ENCODE measurements at places on chromosomes 3 and 15. TPM values are rescaled to one million over a fixed set of nuclear protein-coding genes. Genes with fewer than 3 reads are reported as not detected.

Gene CPNE4
- 2.9 TPM for polyA plus RNA-seq

GRCh38 chr3:17733215-17733614 lies 9.2 kb downstream of the TBC1D5 start:
- peaks cover 4% of the 10 kb centered on the region for H3K36me3 ChIP-seq
- no peak overlapping the region for H3K27ac ChIP-seq
- H3K4me1 ChIP-seq, result no peaks in the 10 kb centered on the region
- no peak for DNase-seq

GRCh38 chr3:42476225-42477125 lies 26.0 kb upstream of the VIPR1 start:
- H3K27me3 ChIP-seq, result no peaks in the 10 kb centered on the region
- no peaks in the 10 kb centered on the region for H3K4me1 ChIP-seq
- H3K4me3 ChIP-seq, result no peak overlapping the region
- DNase-seq, result no peak
- no peak overlapping the region for H3K27ac ChIP-seq
- H3K36me3 ChIP-seq, result no peaks in the 10 kb centered on the region

DNA sequence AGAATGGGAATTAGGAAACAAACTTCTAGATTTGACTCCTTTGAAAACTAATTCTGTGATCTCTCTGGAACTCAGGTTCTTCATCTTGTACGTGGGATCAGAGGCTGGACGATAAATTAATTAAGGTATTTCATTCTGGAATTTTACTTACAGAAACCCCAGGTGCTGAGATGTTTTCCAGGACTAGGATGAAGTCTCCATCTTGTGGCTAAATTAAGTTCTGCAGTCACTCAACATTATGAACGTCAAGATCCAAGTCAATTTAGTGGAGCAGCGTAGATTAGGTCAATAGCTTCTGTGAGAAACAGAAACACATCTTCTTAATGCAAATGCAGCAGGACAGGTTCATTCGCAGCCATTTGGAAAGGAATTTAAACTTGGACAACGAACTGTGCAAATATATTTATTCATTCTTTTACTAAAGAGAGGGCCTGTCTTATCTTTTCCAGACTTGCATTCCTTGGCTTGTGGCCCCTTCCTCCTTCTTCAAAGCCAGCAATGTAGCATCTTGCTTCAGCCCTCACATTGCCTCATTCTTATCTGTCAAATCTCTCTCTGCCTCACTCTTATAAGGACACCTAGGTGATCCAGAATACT lies 26.7 kb upstream of the TMC3 start:
- no peaks in the 10 kb centered on the region for H3K27me3 ChIP-seq
- H3K27ac ChIP-seq, result no peak overlapping the region
- peak; percentile 23 for DNase-seq
- no peak overlapping the region for H3K4me3 ChIP-seq

Gene ITPKA
- polyA plus RNA-seq, result 40.7 TPM

Gene RAD51
- 8.1 TPM for polyA plus RNA-seq

Gene EXD1
- polyA plus RNA-seq, result 0.01 TPM
